ENCODE measurements at places on chromosomes 2 and 18. TPM values are rescaled to one million over a fixed set of nuclear protein-coding genes. Genes with fewer than 3 reads are reported as not detected.

The NYAP2 gene
- total RNA-seq, result not detected

The PROKR1 gene
- total RNA-seq, result 0.11 TPM

The ASB18 gene
- total RNA-seq, result not detected

The SYT4 gene
- total RNA-seq, result not detected

The CHMP1B gene
- 47.8 TPM for total RNA-seq

The REEP1 gene
- total RNA-seq, result not detected

The METTL21A gene
- 23.3 TPM for total RNA-seq

The SERPINB11 gene
- not detected for total RNA-seq

The GPC1 gene
- total RNA-seq, result 101 TPM

The FANCL gene
- 10.4 TPM for total RNA-seq

The ITGAV gene
- total RNA-seq, result 233 TPM

The KYNU gene
- under 0.01 TPM for total RNA-seq

The PDCD1 gene
- total RNA-seq, result not detected

The CLEC4F gene
- total RNA-seq, result not detected

The INHA gene
- total RNA-seq, result 0.11 TPM

The CNTNAP5 gene
- total RNA-seq, result not detected

The HMSD gene
- not detected for total RNA-seq

The CYP27A1 gene
- 4.1 TPM for total RNA-seq

The LYPD6 gene
- 3.9 TPM for total RNA-seq

The FIGLA gene
- total RNA-seq, result not detected

The CFAP53 gene
- 0.11 TPM for total RNA-seq

The RAB27B gene
- total RNA-seq, result 0.54 TPM

The BMP10 gene
- total RNA-seq, result not detected

The DTNA gene
- 14.5 TPM for total RNA-seq

The LIMS4 gene
- total RNA-seq, result 1.0 TPM

The CXCR1 gene
- total RNA-seq, result not detected

The SNORC gene
- 0.63 TPM for total RNA-seq

The KCNF1 gene
- total RNA-seq, result 0.97 TPM

The PFN4 gene
- not detected for total RNA-seq

The HOXD3 gene
- 5.2 TPM for total RNA-seq

The CNDP1 gene
- total RNA-seq, result not detected

The IGFBP5 gene
- 117 TPM for total RNA-seq

The ANKRD30B gene
- total RNA-seq, result not detected

The KCNG2 gene
- total RNA-seq, result not detected

The RAB17 gene
- 1.7 TPM for total RNA-seq

The ADD2 gene
- total RNA-seq, result under 0.01 TPM

The TFCP2L1 gene
- total RNA-seq, result not detected

The NT5DC4 gene
- total RNA-seq, result not detected

The PAX8 gene
- 2.1 TPM for total RNA-seq

The ACVR1C gene
- total RNA-seq, result 0.32 TPM

The KHK gene
- not detected for total RNA-seq

The SDC1 gene
- 33.1 TPM for total RNA-seq

The CDC42EP3 gene
- 166 TPM for total RNA-seq

The TEX44 gene
- not detected for total RNA-seq

The TGFA gene
- 17.3 TPM for total RNA-seq

The KANSL1L gene
- 5.4 TPM for total RNA-seq

The MYO7B gene
- total RNA-seq, result under 0.01 TPM

The KLHL29 gene
- total RNA-seq, result 4.7 TPM

The FOXI3 gene
- not detected for total RNA-seq

The IL1F10 gene
- not detected for total RNA-seq

The REG3A gene
- total RNA-seq, result not detected

The STARD6 gene
- total RNA-seq, result not detected

The BARD1 gene
- total RNA-seq, result 24.8 TPM

The MARCO gene
- not detected for total RNA-seq

The VWC2L gene
- total RNA-seq, result not detected

The PNPT1 gene
- total RNA-seq, result 33.9 TPM

The MYO5B gene
- not detected for total RNA-seq

The LYPD1 gene
- 0.11 TPM for total RNA-seq

The SLC9A4 gene
- not detected for total RNA-seq
